ENCODE measurements at places on chromosomes 5 and 9.

DNA sequence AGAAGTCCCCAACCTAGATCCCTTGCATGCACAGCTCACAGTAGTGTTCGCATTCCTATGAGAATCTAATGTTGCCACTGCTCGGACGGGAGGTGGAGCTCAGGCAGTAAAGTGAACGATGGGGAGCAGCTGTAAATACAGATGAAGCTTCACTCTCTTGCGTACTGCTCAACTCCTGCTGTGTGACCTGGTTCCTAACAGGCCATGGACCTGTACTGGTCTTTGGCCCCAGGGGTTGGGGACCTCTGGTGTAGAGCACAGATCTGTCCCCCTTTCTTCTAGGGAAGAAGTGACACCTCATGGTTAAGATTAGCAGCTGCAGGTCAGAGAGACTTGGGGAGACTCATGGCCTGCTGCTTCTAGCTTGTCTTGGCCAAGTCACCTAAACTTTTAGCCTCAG, 7.1 kb downstream of the ARHGEF28 start:
- no peak for DNase-seq

- no peak for DNase-seq
Observed at GRCh38 chr9:77521091-77521490, 127.0 kb downstream of the GNA14 start.

DNA sequence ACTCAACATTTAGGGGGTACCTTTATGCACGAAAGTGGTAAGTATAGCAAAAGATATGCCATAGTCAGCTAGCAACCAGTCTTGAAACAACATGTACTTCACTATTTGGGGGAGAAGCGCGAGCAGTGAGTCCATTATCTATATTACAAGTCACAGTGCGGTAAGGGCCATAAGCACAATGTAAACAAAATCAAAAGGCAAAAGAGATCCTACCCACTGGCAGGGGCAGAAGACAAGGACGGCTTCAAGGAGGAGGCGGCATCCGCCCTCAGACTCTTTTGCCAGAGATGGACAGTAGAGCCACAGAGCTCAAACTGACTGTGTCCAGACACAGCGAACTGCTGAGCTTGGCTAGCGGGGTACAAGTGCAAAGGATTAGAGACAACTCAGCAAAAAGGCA, 9.6 kb downstream of the MAPK9 start:
- no peak for DNase-seq

- DNase-seq, result peak; percentile 42
Observed at GRCh38 chr5:127229185-127229889, 61.3 kb upstream of the MEGF10 start.

DNA sequence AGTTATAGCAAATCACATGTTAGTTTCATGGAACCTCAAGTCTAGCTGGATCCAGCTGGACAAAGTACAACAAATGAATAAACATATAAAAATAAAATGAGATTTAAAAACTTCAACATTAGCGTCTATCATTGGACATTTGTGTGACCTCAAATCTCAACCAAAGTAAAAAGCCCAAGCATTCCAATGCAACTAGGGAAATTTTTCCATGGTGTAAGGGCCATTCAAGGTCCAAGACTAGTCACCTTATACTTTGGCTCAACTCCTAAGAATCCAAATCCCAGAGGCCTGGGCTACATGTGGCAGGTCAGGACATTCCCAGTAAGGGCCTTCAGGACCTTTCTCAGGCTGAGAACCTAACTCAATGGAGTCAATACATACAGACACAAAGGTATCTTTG, 137.4 kb upstream of the DMAC1 start:
- no peak for DNase-seq

- no peak for DNase-seq
Observed at GRCh38 chr9:87564791-87565241, 67.1 kb downstream of the DAPK1 start.

All from NCI-H345 (cell line).